ENCODE measurements at places on chromosomes 11 and 22.

DNA sequence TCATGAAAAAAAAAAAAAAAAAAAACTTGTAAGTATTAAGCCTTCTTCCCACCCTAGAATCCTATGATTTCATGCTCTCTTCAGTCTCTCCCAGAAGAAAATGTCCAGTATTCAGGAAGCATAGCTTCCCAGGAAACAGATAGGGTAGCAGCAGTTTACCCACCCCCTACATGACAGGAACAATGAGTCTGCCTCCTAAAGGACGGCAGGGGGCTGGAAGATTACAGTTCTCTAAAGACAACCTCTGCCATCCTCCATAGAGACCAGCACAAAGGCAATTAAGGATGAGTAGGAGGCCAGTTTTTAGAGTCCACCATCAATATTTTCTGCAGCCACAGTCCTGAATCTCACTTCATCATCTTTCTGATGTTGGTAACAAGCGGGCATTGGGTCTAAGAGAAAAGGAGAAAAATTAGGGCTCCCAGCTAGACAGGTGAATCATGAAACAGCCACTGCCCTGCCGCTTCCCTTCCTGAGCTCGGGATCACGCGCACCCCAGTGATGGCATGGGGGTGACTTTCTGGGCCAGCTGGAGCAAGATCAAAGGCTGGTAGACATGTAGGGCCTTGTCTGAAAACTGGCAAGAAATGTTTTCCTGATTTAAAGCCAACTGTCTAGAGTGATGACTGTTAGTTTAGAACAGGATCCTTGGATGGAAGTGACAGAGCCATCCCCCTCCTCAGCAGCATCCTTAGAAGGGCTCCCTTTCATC is 322.8 kb downstream of the LARGE1 start:
- DNase-seq, result no peak

GRCh38 chr11:69637941-69638871 is 2.8 kb upstream of the CCND1 start:
- DNase-seq, result no peak

GRCh38 chr11:57800444-57801182 is 39.0 kb downstream of the CTNND1 start:
- DNase-seq, result no peak

DNA sequence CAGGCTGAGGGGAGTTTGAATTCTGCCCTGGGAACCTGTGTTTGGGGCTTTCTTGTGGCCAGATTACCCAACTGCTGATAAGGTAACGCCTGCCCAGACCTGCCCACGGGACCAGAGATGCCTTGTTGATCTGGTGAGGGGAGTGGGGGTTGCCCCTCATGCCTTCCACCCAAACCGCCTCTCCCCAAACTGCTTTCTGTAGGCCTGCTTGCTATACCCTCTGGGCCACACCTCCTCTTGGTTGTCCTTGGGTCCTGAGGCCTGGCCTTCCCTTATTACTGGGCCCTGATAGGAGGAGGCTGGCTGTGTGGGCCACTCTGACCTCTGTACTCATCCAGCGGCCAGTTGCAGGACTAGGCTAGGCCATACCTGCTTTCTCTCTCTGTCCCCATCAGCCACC is 3.4 kb downstream of the P2RY2 start:
- no peak for DNase-seq

DNA sequence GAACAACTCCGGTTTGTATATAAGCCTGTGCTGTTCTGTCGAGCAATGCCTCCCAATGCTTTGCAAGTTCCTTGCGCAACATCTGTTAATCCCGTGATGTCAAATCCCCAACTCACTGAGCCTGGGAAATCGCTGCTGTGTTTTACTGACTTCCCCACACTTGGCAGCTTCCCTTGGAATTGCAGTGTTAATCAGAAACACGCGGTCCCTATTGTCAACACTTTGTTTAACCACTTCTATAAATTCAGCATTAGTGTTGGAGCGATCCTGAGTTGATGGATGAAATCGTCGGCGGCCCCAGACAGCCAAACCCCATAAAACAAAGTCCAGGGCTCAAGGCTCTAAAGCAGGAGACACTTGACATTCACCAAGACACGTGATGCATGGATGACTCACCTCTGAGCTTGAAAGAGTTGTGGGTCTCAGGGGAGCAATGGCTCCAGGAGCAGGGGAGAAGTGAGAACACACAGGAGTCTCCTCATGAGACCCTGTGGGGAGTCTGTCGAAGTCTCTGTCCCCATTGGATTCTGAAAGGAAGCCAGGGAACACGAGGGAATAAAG is 555.3 kb downstream of the MIAT start:
- DNase-seq, result no peak

- DNase-seq, result no peak
Measured at GRCh38 chr11:579830-580601, 3.7 kb downstream of the PHRF1 start.

- DNase-seq, result no peak
Measured at GRCh38 chr11:87320123-87320522, 282.4 kb downstream of the TMEM135 start.

DNA sequence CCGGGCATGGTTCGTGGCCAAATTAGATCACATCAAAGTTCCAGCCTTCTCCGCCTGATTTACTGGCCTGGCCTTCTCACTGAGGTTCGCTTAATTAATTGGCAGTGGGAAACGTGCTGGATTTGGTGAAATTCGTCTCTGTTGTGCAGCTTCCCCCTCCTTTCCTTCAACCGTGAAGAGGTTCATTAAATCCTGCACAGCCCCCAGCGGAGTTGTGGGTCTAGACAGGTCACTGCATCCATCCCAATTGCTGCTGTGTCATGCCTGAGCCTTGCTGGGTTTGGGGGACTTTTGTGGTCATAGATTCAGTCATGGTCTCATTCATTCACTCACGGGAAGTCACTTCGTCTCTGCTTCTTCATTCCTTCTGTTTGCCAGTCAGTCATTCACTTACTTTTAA is 90.0 kb downstream of the INSC start:
- no peak for DNase-seq

DNA sequence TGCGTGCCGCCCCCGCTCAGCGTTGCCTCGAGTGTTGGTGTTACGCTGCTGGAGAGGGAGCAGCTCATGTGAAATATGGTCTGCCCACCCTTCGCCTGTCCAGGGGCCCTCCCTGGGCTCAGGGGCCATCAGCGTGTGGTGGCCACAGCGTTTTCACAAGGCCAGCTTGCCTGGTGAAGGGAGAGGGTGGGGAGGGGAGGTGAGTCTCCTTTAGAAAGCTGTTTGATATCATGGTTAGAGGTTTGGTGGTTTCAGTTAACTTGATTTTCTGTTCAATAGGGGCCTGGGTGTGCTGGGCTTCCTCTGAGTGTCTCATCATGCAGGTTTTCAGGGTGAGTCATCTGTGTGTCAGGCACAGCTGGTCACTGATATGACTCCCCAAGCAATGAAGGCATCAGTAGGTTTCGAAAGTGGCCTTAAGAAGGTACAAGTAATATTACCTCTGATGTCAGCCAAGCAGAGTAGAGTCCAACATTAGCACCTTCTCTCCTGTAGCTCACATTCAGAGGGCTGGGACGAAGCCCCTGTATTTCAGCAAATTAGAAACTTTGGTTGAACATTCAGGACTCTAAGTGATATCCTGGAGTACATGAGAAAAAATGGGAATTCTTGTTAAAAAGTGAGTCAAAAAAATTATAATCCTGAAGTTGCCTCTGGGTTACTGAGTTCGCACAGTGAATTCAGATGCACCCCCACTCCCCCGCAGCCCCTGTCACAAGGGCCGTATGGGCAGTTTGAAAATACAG is 172.5 kb downstream of the TBC1D22A start:
- DNase-seq, result no peak
